Psoas muscle (tissue), 8 donors: ENCODE measurements at places on chromosomes 11 and 22. TPM values are rescaled to one million over a fixed set of nuclear protein-coding genes. Genes with fewer than 3 reads are reported as not detected.
A peak's percentile ranks its signal among the peaks of the same experiment; 100 is the strongest.

OR5P2 gene
- total RNA-seq: not detected

DNA sequence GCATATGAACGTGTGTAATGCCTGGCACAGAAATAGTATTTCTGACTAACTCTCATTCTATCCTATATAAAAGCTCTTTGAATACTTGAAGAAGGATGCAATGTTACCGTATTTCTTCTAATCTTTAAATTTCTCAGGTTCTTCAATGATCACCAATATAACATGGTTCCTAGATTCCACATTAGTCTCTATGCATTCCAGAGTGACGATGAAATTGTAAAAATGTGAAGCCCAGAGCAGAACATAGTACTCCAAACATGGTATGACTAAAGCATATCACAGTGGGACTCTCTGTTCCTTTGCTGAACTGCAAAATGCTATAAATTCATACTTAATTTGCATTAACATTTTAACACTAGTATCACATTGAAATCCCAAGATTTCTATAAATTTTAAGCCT, 877.6 kb upstream of the CHORDC1 start:
- DNase-seq: no peak

DNA sequence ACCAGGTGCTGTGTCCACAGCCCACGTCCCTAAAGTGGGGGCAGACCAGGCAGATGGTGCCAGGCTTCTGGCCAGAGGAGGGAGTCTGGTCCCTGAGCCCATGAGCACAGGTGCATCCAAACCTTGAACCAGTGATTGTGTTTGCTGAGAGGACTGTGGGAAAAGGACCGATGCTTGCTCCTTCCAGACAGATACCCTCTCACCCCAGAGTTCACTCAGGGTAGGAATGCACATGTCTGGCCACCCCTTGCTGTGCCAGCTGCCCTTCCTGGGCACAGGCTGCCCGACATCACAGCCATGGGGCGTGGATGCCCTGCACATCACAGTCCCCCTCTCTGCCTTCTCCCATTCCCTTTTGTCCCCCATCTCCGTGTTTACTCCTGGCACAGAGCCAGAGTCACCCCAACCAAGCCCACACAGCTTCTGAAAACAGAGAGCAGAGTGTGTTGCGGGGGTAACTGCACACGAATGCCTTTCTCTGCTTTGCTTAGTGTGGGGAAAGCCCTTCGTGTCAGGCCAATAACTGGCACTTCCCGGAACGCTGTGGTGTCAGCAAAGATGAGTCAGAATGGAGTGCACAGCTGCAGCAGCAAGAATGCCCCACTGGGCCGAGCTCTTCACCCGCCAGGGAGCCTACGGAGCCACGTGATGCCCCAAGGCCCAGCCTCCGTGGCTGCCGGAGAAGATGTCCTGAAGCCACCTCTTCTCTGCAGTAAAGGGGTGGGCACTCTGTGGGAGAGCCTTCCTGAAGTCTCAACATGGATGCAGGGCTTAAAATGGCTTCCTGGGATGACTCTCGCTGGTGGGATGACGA, 7.6 kb downstream of the CARS1 start:
- peak; percentile 88 for DNase-seq

- no peak for DNase-seq
These were observed 48.4 kb upstream of the INCENP start for GRCh38 chr11:62075438-62075837.

NXPE2 gene
- 0.30 TPM for total RNA-seq

TMA7B gene
- not detected for total RNA-seq

GRCh38 chr11:73804712-73805111, 17.0 kb downstream of the MRPL48 start:
- DNase-seq: no peak

DNA sequence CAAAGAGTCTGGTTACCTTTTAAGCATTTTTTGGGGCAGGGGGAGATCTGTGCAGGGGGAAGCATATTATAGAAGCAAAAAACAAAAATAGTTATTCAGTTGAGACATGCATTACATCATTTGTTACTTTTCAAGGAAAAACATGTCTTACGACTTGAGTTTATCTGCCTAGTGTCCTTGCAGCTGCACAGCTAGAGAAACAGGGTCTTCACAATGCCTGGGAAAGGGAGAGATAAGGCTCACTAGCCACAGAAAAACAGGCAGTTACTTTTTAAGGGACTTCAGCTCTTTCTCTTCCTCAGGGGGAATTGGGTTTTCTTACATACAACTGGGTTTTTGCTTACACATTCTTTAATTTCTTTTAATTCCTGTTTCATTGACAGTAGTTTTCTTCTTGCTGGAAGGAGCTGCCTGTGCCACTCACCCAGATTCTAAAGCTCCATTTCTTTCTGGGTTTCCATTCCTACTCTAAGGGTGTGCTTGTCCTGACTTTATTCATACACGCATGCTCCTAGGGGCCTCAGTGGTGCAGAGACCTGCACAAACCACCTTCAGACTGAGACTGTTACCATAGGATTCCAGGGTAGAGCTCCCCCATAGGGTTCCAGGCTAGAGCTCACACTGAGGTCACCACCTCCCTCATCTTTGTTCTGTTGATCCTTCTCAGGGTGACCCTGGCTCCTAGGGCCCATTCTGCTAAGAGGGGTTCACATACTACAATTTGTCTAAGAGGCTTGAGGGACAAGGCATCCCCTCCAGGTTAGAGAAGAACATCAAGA, 14.7 kb upstream of the UBQLNL start:
- DNase-seq: no peak

TNNT3 gene
- total RNA-seq: 3,276 TPM

DNA sequence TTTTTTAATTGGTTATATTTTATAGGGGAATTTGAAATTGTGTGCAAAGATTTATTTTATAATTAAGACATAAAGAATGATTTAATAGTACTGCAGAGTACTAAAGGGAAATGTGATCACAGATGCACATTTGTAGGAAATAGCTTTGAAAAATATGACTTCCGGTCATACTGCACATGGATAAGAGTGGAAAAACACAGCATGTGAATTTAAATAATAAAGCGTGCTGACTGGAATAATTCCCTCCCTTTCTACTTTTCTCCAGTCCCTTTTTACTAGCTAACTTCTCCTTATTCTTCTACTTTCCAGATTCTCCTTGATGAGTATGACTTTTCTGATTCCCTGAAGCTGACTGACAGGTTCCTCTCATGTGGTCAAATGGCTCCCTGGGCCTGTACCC, 238.4 kb upstream of the CTSC start:
- no peak for DNase-seq

DUSP8 gene
- total RNA-seq: 14.8 TPM

- DNase-seq: no peak
These were observed 2.2 kb upstream of the C11orf16 start for GRCh38 chr11:8934742-8935488.

OR51I1 gene
- not detected for total RNA-seq

- no peak for DNase-seq
These were observed 115.6 kb downstream of the FANCF start for GRCh38 chr11:22510010-22510409.

ELMOD1 gene
- 2.8 TPM for total RNA-seq

DNA sequence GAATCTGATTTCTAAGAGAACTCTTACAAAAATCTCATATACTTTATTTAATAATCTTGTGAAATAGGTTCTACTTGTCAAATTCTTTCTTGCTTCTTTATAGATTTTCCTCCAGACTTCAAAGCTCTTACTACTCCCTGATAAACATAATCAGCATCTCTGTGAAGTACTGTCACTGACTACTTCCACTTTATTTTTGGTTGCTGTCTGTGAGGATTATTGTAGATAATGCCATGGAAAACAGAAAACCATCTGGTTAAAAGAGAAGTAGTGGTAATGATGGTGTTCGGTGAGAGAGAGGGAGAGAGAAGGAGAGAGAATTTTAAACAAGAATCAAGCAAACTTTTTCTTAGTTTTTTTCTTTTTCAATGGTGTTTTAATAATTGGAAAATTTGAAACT, 152.3 kb downstream of the TMEM135 start:
- no peak for DNase-seq

- DNase-seq: no peak
These were observed 6.2 kb downstream of the YDJC start for GRCh38 chr22:21623648-21623970.

DNA sequence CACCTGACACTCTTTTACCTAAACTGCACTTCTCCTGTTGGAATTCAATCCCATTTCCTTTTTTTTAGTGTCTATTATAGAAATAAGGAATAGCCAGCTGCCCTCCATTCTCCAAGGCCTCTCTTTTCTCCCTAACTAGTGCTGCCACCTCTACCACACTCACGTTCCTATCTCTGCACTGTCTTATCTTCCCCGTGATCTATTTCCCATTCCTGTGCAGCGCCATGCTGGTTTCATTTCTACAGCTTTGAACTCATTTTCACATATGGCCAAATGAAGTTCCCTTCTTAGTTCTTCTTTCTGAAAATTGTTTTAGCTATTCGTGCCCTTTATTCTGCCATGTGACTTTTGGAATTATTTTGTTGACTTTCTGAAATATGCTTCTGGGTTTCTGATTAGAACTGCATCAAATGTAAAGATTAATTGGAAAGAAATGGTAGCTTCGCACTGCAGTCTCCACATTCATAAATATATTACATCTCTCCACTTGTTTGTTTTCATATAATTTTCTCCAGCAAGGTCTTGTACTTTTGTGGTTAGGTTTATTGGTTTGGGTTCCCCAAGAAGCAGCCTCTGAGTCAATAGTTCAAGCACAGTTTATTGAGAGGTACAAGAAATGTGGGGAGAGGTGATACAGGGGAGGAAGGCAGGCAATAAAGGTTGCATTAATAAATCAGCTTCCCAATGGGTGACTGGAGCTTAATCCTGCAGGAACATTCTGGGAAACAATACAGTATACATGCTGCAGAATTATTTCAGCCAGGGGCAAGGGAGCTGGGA, 43.7 kb upstream of the DRD2 start:
- DNase-seq: no peak

- DNase-seq: no peak
These were observed 744 bp upstream of the MCM5 start for GRCh38 chr22:35399114-35399677.

FHIP1B gene
- total RNA-seq: 14.3 TPM

- no peak for DNase-seq
These were observed 223.0 kb downstream of the FAT3 start for GRCh38 chr11:92447586-92447985.

OR4A16 gene
- total RNA-seq: not detected

GRCh38 chr11:110857892-110858546, 145.8 kb upstream of the ARHGAP20 start:
- DNase-seq: no peak

GRCh38 chr11:44305470-44306051, 4.4 kb downstream of the ALX4 start:
- no peak for DNase-seq

GRCh38 chr11:113019711-113020110, 58.5 kb downstream of the NCAM1 start:
- DNase-seq: no peak

DNA sequence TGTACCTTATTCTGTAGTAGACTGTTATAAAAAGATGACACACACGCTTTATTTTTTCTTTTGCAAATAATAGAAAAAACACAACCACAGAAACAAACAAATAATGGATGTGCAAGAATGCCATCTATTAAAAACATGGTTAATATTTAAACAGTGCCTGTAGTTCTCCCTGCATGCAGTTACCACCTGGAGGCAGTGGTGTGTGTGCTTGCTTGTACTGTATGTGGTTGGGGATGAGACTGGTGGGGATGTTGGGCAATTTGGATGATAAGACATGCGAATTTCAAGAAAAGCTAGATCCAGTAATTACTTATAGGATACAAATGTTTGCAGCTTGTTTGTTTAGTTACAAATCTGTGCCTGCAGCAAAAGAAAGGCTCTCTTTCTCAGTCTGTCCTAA, 3.6 kb downstream of the C11orf87 start:
- DNase-seq: no peak

GRCh38 chr22:22590136-22590891, 31.2 kb upstream of the PRAME start:
- no peak for DNase-seq

DNA sequence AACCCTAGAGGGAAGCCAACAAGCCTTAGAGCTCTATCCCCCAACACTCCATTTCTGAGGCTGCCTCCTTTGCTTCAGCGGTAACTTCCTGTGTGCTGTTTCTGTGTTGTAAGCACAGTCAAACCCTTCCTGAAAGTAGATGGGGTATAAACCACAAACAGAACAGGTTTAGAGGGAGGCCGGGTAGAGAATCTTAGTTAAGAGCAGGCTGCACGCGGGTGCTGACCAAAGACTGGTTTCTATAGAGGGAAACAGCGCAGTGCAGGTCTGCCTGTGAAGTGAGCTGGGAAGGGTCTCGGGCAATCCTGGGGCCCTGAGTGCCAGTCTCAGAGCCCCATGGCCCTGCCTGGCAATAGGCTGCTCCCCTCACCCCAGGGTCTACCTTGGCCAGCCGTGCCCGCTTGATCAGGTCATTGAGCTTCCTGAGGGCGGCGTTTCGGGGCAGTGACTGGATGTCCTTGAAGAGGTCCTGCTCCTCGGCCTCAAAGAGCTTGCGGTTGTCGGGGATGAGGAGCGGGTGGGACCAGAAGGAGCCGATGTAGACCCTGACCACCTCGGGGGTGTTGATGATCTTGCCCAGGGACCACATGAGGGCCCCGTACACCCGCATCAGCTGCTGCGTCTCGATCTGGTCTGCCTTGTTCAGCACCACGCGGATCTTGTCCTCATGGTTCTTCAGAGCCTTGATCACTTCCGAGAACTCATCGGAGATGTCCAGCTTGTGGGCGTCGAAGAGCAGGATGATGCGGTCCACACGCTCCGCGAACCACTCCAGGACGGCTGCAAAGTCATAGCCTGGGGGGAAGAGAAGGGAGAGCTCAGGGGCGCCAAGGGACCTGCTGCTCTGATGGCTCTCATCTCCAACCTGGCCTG, 15.3 kb upstream of the CDC42BPG start:
- no peak for DNase-seq

GRCh38 chr11:111659201-111660115, 57.2 kb downstream of the SIK2 start:
- DNase-seq: no peak
